ENCODE measurements at places on chromosomes 11 and 22.

- no peak for DNase-seq
Measured at GRCh38 chr22:24432059-24432853, 4.9 kb downstream of the ADORA2A start.

GRCh38 chr11:19237813-19238212 lies 2.9 kb downstream of the E2F8 start:
- DNase-seq: no peak

GRCh38 chr11:14455648-14456430 lies 43.8 kb downstream of the COPB1 start:
- no peak for DNase-seq

- no peak for DNase-seq
Measured at GRCh38 chr11:9571071-9571762, 2.3 kb upstream of the WEE1 start.

DNA sequence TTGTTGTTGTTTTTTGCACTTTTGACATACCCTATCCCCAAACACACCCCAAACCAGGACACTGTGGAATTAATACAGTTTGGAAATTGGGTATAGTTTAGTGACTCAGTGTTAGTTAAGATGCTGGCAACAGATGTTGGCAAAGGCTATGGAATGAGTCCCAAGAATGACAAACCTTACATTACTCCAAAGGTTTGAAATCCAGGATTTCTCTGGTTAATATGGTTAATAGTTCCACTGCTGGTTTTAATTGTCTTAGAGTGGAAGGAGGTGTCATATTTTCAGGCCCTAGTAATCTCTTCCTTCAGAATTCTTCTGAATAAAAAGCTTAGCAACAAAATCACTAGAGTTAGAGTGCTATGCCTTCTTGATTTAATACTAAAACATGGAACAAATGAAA lies 775 bp downstream of the LPXN start:
- no peak for DNase-seq

GRCh38 chr11:65781962-65782815 lies 1.4 kb upstream of the AP5B1 start:
- no peak for DNase-seq

- DNase-seq: no peak
Measured at GRCh38 chr11:67666676-67667489, 7.5 kb downstream of the ALDH3B2 start.

DNA sequence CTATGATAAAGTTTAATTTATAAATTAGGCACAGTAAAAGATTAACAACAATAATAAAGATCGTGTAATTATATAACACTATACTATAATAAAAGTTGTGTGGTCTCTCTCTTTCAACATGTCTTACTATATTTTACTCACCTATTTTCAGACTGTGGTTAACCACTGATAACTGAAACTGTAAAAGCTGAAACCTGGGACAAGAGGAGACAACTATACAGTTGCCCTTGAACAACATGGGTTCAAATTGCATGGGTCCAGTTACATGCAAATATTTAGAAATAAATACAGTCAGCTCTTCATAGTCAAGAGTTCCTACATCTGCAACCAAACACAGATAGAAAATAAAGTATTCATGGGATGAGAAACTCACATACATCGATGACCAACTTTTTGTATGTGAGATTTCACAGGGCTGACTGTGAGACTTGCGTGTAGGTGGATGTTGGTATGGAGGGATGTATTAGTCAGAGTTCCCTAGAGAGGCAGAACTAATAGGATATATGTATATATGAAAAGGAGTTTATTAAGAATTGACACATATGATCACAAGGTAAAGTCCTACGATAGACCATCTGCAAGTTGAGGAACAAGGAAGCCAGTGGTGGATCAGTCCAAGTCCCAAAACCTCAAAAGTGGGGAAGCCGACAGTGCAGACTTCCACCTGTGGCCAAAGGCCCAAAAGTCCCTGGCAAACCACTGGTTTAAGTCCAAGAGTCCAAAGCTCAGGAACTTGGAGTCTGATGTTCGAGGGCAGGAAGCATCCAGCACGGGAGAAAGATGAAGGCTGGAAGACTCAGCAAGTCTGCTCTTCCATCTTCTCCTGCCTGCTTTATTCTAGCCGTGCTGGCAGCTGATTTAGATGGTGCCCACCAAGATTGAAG lies 359.5 kb downstream of the INSC start:
- DNase-seq: no peak

- no peak for DNase-seq
Measured at GRCh38 chr11:22559416-22559815, 66.2 kb downstream of the FANCF start.

DNA sequence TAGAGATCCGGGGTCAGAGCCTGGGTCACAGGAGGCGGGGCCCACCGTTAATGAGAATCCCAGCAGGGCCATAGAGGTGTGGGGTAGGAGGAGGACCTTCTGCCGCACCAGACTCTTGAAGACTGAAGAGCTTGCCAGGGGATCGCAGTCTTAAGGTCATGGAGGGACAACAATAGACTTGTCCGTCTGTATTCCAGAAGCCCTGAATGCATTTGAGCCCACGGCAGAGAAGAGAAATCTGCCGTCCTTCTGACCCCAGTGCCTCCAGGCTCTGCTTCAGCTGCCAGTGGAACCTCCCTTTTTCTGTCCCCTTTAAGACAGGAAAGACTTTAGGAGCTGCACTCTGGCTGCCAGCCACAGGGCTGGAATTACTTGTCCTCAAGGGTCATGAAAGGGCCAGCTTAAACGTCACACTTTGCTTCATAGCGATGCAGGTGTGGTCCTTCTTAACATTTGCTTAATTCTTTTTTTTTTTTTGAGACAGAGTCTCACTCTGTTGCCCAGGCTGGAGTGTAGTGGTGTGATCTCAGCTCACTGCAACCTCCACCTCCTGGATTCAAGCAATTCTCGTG lies 15.5 kb upstream of the ST3GAL4 start:
- DNase-seq: no peak

DNA sequence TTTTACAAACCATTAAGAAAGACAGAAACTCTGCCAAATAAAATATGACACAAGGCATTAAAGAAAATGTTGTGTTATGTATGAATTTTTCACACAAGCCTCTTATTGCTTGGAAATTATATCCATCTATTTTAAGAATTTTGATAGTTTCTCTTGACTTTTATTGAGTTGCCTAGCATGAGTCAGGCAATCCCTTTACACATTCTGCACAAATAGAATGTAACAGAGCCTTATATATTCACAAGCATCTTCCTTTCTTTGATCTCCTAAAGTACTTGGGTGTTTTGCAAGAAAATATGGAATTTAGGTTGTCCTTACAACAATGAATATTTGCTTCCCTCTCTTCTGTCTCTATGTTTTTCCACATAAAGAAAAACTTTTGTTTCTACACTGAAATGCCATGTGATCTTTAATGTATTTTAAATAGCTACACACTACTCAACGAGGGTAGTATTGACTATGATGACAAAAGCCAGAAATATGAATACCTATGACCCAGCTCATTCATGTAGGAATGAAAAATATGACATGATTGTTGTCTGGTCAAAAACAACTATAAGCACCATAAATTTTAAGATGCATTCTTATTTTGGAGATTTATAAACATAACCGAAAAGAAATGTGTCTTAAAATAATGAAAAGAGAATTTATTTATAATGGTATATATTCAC lies 398.8 kb downstream of the GUCY1A2 start:
- DNase-seq: no peak

- DNase-seq: no peak
Measured at GRCh38 chr11:10122326-10123197, 171.5 kb downstream of the SBF2 start.

All from foreskin melanocyte (primary cell).